ENCODE measurements at places on chromosomes 5 and 9. TPM values are rescaled to one million over a fixed set of nuclear protein-coding genes. Genes with fewer than 3 reads are reported as not detected.

RANBP3L gene
- not detected for total RNA-seq

SHOC1 gene
- total RNA-seq = not detected

PCDHGB3 gene
- 0.88 TPM for total RNA-seq

FBP2 gene
- total RNA-seq = not detected

MSMP gene
- not detected for total RNA-seq

NDOR1 gene
- 45.3 TPM for total RNA-seq

ZFP2 gene
- 0.24 TPM for total RNA-seq

GPX8 gene
- not detected for total RNA-seq

CCDC107 gene
- 32.1 TPM for total RNA-seq
